ENCODE measurements at places on chromosomes 12 and 14.
A peak's percentile ranks its signal among the peaks of the same experiment; 100 is the strongest.

GRCh38 chr14:51726166-51726899 lies 74.6 kb downstream of the FRMD6 start:
- no peak for DNase-seq

DNA sequence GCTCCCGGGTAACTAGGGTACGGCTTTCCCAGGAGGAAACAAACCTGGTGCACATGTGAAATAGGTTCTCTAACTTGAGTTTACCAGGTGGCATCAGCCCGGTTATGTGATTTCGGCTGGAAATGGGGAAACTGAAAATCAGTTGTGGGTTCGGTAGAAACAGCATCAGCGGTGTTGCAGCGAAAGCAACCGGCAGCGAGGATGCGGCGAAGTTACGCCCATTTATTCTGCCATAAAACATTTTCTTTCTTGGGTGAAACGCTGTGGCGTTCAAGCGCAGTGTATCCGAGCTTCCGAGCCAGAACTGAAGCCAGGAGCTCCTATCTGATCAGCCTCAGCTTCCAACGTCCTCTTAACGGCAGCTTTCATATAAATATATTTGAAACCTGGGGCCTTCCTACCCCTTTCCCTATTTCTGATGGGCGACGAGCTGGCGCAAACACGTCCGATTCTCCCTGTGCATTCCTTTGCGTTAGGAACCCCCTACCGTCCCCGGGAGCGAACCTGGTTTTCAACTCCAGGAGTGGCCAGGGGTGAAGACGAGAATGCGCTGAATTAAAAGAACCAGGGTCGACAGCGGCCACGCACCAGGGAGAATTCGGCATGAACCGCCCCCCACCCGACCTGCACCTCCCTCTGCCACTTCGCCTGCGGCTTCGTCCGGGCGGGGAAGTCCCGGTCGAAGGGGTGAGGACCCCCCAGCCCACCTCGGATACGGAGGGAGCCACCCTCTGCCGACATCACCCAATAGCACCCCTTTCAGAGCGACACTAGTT lies 1.6 kb downstream of the DPF3 start:
- DNase-seq = peak; percentile 23

DNA sequence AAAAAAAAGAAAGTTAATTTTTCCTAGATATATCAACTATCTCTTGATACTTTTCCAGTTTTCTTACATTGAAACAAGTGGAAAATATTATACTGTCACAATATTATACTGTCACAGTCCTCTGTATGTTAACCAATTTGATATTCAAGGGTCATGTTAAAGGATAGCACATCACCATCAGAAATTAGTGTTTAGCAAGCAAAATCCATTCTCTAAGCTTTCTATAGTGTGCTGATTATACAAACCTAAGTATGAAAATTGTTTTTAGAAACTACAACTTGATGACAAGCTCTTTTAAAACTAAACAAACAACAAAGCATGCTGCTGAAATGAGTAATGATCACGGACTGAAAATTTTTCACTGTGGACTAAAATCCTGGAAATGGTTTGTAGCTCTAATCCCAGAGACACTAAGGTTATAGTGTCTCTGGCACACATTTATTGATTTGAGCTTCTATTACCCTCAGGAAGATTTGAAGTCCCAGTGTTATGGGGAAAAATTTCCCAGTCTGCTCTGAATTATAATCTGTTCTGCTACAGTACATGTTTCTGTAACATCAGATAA lies 9.7 kb downstream of the SPTSSA start:
- DNase-seq = no peak

- DNase-seq = no peak
Observed at GRCh38 chr14:99155173-99156089, 116.6 kb downstream of the BCL11B start.

DNA sequence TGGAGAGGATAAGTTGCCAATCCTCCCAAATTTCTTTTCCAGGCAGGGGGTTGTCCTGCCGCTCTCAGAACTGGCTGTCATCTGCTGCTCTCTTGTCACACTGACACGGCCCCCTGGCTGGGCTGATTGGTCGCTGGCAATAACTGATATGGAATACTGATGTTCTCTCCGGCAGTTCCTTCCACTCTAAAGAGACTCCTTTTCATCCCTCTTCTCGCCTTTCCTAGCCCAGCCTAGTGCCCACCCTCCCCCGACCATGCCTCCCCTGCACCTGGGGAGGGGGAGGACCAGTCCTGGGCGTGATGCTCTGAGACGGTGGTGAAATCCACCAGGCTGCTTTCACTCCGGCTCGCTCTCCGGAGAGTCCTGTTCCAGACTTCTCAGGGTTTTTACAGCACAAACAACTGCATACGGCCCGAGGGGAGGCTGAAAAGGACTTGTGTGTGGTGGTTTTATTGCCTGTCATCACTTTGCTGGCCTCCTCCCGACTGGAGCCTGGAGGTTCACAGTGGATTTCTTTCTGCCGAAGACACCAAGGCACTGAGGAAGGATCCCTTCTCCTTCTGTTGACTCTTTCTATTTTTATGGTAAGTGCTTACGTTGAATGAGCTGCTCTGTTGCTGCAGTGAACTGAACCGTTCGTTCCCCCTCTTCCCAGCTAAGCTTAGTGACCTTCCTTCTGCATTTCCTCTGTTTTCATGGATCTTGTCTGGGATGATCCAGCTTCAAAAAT lies at the start of gene ANO4:
Gene ANO4 (plus strand): TSS at position 336 of the 733 bp plus-strand sequence. CDS start 107,010 bp downstream, outside the sequence.
- peak; percentile 60 for DNase-seq

- no peak for DNase-seq
Observed at GRCh38 chr12:14129611-14130195, 148.3 kb upstream of the GRIN2B start.

GRCh38 chr12:12723681-12724420 lies 6.7 kb downstream of the CDKN1B start:
- peak; percentile 54 for DNase-seq
